SK-N-DZ (cell line): ENCODE measurements at places on chromosomes 7 and 10.

DNA sequence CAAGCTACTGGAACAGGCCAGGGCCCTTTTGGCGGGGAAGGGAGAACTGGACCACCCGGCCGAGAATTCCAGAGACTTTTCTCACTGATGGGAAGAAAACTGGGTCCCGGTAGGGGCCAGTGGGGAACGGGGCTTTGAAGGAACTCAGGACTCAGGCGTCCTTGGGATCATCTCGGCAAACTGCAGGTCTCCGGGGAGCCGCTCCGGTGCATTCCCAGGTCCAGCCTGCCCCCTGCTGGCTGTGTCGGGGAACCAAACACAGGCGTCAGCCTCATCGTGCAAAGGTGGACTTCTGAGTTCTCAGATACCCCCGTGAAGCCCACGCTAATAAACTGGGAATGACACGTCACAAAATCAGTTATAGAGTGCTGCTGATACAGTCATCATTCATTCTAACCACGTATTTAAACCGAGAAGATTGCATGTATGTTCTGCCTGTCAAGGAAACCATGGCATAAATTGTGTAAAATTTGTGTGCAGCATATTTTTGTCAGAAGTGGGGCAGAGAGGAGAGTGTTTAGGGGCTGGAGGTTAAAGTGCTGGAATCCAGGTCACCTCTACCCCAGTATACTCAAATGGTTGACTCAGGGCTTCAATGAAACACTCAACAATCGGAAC is 76.1 kb upstream of the CPXM2 start:
- DNase-seq, result peak; percentile 58

DNA sequence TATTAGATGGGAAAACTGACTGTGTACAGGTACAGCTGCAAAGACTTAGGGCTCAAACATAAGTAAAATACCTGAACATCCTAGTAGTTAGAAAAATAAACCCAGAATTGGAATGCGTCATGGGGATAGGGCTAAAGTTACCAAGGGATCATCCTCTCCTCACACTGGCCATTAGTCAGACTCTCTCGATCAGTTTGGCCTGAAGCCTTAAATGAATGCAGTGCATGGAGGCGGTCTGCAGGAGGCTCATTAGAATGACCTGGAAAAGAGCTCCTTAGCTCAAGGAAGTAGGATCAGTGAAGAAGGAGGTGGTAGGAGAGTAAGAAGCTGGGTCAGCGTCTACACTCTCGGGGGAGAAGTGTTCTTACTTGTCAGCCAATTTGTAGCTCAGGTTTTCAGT is 35.3 kb downstream of the DENND2A start:
- no peak for DNase-seq

DNA sequence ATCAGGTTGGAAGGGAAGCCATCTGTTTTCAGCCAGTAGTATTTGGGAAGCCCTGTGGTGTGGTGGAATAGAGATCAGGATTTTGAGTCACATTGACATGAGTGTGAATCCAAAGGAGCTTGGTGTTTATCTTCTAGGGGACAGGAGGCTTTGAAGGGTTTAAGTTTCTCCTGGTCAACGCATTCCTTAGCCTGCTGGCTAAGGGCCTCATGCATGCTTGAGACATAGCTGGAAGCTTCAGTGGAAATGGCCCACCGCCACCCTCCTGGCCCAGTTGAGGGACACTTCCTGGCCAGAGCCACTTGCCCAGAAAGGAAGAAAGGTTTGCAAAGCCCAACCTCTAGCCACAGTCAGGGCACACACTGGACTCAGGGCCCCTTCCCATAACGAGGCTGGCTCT is 70.9 kb downstream of the CDK1 start:
- no peak for DNase-seq

- no peak for DNase-seq
Measured at GRCh38 chr7:31695859-31696614, 9.0 kb downstream of the PPP1R17 start.

- no peak for DNase-seq
Measured at GRCh38 chr10:43074827-43075611, 1.9 kb upstream of the RET start.

- DNase-seq, result no peak
Measured at GRCh38 chr10:77179015-77179695, 458.5 kb downstream of the KCNMA1 start.

DNA sequence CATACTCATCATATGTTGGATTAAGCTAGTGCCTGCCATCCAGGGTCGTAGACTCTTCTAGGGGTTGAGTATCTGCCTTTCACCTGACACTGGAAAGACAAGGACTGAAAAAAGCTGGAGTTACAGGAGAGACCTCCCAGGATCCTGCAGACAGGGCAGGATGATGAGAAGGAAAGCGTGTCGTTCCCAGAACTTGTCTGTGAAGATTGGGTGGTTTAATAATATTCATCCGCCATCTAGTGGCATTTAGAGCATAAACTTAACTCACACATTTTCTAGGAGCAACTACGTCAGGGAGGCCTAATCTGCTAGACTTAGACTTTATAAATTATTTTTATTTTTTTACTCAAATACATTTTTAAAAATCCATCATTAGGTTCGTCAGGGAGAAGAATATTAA is 59.6 kb downstream of the ADRB1 start:
- DNase-seq, result peak; percentile 55

- DNase-seq, result no peak
Measured at GRCh38 chr10:78992333-78992732, 76.4 kb upstream of the ZMIZ1 start.

DNA sequence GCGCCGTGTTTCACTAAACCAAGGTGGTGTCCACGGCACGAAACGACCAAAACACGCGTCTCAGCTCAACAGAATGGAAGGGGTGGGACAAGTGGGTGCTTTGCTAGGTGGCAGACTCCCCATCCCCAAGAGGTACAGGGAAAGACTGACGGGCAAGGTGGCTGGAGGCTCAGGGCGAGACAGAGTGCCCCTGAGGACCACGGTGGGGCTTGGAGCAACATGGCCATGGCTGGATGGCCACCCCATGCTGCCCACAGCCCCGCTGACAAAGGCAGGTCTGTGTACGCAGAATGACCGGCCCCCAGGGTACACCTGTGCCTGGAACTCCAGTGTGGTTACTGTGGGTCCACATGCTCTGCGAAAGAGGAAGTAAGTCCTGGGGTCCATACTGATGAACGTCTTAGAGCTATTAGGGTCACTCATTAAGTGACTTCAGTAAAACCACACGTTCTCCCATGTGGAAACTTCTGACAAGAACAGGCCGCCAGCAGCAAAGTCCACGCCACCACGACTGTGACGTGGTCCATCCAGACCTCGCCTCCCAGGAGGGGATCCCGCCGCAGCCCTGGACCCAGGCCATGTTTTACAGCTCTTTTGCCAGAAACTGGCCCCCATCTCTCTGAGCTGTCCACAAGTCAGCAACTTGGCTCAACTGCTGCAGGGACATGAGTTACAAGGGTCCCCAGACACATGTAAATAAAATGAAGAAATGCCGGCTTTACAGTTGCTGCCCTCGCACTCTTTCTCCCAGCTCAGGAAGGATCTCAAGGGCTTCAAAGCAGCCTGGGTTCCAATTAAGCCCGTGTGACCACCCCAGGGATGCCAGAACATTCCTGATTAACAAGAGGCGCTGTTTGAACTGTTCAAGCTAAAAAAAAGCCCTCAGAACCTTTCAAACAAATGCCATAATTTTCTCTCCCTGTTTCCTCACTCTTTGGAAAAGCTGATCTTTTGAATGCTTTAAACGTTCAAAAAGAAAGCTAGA is 66.8 kb downstream of the MAD1L1 start:
- DNase-seq, result no peak

DNA sequence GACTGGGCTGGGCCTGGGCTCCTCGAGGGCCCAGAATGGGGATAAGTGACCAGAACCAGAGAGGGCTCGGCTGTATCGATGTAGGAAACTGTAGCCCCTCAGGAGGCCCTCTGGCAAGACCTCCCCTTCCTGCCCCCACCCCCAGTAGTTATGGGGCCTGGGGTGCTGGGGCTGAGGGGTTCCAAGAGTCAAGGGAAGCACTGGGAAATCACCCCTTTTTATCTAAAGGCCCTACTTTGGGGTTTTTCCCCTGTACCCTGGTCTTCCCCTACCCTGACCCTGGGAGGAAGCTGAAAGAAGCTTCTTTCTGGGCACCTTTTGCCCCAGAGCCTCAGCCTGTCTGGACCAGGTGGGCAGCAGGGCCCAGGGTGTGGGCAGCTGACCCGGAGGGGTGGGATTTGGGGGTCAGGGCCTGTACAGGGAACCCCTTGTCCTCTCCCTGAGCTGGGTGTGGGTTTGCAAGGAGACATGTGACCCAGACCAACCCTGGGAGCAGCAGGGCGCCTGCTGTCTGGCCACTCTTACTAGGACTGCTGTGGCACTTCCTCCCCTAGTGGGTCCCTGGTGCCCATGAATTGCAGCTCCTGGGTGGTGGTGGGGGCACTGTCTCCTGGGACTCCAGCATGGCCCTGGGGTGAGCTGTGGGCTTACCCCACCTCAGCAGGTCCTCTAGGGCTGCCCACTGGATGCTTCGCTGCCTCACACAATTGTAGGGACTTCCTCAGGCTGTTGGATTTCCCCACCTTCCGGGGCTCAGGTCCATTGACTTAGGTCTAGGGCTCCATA is 1.5 kb downstream of the IRF5 start:
- no peak for DNase-seq

DNA sequence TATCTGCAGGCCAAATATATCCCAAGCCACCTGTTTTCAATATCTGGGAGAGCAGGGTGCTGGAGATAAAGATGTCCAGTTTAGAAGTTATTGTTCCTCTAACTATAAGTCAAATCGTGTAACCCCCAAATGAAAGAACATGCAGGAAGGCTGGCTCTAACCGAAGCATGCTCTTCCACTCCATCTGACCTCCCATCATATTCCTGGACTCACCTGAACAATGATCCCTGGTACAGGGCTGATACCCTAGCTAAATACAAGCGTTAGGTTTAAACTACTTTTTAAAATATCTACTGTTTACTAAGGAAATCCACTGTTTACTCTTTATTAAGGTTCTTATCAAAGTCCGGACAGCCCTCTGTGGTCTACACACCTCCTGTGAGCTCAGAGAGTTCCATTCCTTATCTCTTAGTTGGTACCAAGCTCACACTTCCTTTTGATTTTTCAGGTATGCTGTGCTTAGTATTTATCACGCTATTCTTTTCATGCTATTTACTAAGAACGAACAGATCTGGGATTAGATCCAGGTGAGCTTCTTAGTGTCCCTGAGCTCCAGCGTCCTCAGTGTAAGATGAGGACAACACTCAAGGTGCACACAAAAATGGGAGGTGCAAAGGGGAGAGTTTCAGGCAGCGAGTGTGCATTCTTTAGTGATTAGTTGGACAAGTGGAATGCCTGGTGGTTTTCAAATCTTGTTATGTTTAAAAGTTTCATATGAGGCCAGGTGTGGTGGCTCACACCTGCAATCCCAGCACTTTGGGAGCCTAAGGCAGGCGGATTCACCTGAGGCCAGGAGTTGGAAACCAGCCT is 23.6 kb upstream of the COBL start:
- DNase-seq, result no peak

GRCh38 chr10:67077376-67077775 is 151.5 kb downstream of the LRRTM3 start:
- no peak for DNase-seq

GRCh38 chr10:71301371-71301916 is 17.6 kb upstream of the SLC29A3 start:
- no peak for DNase-seq

DNA sequence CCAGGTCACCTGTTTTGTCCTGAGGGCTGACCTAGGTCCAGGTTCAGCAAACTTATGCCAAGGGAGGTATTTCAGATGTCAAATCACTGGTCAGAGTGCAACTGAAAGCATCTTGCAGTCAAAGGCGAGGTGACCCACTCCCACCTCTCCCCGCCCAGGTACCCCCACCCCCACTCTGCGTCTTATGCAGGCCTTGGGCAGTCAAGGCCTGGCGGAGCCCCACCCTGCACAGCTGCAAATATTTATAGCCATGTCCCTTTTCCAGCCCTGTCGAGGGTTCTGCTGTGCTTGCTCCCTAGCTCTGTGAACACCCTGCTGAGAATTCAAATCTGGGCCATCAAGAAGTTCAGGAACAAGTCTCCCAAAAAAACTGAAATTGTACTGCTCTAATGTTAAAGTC is 40.6 kb upstream of the BMPR1A start:
- DNase-seq, result no peak

DNA sequence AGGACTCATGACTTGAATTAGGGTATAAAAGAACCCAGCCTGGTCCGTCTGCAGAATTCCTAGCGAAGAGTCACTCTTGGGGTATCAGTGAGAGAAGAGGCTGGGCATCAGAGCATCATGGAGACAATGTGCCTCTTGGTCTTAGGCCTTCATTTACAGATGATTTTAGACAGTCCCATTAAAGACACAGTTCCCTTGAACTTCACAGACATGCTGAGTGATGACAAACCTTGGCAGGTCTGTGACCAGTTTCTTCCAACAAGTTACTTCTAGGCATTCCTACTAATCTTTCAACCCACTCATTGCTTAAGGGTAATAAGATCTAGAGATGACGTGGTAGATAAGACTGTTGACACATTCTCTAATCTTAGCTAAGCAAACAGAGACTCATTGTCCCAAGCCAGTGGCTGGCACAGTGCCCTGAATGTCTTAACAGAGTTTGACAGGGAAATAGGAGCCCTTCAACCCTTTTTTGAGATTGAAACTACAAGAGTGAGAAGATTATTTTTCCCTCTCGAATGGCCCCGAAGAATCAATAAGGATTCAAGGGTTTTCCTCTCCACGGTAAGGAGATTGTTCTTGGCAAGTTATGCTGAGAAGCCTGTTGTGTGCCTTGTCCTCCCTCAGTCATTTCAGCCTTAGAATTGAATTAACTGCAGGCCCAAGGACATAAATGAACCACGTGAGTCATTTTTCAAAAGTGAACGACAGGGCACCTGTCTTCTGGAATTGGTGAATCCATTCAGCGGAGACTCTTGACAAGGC is 281.1 kb downstream of the CCDC3 start:
- DNase-seq, result peak; percentile 60

- no peak for DNase-seq
Measured at GRCh38 chr7:130409067-130409711, 28.9 kb downstream of the CPA1 start.
